ENCODE measurements at places on chromosomes 5 and 9. TPM values are rescaled to one million over a fixed set of nuclear protein-coding genes. Genes with fewer than 3 reads are reported as not detected.

GRCh38 chr9:104747245-104747564 lies 278 bp upstream of the NIPSNAP3A start:
- DNase-seq: no peak
- peak overlapping the region; percentile 94 for H3K4me3 ChIP-seq

DNA sequence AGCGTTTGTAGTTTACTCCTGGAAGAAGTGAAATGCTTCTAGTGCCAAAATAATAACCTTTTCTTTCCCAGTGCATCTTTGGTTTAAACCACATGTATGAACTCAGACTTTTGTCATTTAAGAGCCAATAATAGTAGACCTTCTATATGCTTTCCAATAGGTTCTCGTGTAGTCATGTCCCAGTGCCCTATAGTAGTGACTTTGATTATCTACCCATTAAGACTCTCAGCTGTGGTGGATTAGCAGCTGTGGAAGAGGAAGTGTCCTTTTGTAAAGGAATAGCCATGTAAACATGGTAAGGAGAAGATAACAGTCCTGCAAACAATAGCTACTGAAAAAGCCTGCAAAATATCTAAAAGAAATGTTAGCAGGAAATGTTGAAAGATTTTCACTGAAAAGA lies 765.3 kb downstream of the MTRR start:
- DNase-seq: no peak
- H3K36me3 ChIP-seq: no peaks in the 10 kb centered on the region
- H3K27me3 ChIP-seq: no peaks in the 10 kb centered on the region
- H3K4me3 ChIP-seq: no peak overlapping the region
- H3K27ac ChIP-seq: no peak overlapping the region

DNA sequence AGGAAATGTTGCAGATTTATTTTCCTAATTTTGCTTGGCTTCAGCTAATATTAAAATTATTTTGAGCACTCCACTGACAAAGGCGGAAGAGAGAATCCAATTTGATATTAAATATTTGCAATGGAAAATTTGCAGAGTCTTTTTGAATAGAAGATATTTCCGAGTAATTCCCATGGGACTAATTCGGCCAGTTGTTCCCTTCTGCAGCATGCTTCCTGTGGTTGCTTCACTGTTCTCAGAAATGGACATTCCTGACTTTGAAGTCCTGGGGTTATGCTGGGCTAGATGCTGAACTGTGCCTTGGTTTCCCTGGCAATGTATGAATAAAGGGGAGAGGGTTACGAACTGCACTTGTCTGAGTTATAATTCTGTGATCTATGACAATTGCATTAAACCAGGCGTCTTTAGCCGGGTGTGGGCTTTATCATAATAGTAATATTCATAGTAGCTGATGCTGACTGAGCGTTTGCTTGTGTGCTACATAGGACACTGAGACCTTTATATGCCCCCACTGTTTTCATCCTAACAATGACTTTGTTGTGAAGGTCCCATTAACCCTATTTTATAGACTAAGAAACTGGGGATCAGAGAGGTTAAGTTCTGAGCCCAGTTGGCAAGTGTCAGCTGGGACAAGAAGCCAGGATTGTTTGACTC lies 114.5 kb upstream of the SPRY4 start:
- peaks cover 15% of the 10 kb centered on the region for H3K4me1 ChIP-seq
- DNase-seq: no peak
- no peak overlapping the region for H3K4me3 ChIP-seq
- no peak overlapping the region for H3K27ac ChIP-seq

GRCh38 chr5:54874337-54875021 lies 110.9 kb downstream of the ESM1 start:
- DNase-seq: no peak
- no peak overlapping the region for H3K27ac ChIP-seq
- no peak overlapping the region for H3K4me3 ChIP-seq
- H3K36me3 ChIP-seq: no peaks in the 10 kb centered on the region
- no peaks in the 10 kb centered on the region for H3K4me1 ChIP-seq

GRCh38 chr5:80141147-80141671 lies 106.1 kb downstream of the THBS4 start:
- no peak for DNase-seq
- H3K4me3 ChIP-seq: no peak overlapping the region
- no peaks in the 10 kb centered on the region for H3K27me3 ChIP-seq
- peaks cover 6% of the 10 kb centered on the region for H3K4me1 ChIP-seq
- peak overlapping the region; percentile 82 for H3K27ac ChIP-seq

GRCh38 chr5:179166171-179166885 lies 106.2 kb downstream of the ZNF354C start:
- H3K27me3 ChIP-seq: no peaks in the 10 kb centered on the region

DNA sequence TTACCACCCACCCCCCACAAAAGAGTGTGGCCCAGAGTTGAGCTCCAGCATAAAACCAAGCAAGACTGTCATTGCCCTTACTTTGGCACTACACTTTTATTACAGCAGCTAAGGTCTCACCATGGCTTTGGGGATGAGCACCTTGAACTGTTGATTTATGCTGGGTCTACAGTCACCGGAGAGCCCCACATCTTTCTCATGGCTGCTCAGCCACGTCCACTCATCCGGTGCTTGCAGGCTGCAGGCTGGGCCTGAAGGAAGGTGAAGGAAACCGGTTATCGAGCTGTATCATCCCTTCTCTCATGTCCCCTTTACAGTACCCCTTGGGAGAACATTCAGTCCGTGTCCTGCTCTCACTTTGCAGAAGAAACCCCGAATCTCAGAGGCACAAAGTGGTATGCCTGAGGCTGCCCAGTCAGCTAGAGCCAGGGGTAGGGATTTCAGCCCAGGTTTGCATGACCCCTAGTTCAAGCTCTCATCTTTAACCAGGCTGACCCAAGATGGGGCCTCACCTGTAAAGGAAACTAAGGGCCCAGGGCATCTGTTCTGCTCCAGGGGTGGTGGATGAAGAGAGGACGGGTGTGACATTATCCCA lies 11.6 kb downstream of the TMOD1 start:
- H3K36me3 ChIP-seq: peaks cover 3% of the 10 kb centered on the region
- no peak overlapping the region for H3K4me3 ChIP-seq
- H3K4me1 ChIP-seq: peaks cover 8% of the 10 kb centered on the region
- DNase-seq: no peak

GRCh38 chr9:93951655-93952118 lies 3.5 kb downstream of the BARX1 start:
- no peak for DNase-seq
- H3K36me3 ChIP-seq: no peaks in the 10 kb centered on the region
- peaks cover 94% of the 10 kb centered on the region for H3K27me3 ChIP-seq

GRCh38 chr5:111961862-111962261 lies 204.9 kb upstream of the NREP start:
- H3K36me3 ChIP-seq: no peaks in the 10 kb centered on the region
- H3K27ac ChIP-seq: no peak overlapping the region
- H3K4me1 ChIP-seq: no peaks in the 10 kb centered on the region
- H3K27me3 ChIP-seq: no peaks in the 10 kb centered on the region
- no peak for DNase-seq

DNA sequence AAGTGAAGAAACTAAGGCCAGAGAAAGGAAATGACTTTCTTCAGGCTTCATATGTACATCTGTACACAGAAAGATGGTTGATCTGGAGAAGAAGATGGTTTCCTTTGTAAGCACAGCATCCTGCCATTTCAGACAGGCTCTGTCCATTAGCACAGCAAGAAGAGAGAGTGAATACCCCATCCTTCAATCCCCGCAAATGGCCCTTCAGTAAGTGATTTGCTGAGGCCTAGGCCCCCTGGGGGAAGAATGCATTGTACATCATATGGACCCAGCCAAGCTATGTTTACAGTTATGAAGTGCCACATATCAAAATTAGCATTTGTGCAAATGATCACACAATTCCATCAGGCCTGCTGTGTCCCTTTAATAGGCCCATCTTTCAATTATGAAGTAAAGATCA lies 657.4 kb downstream of the BRINP1 start:
- no peaks in the 10 kb centered on the region for H3K4me1 ChIP-seq
- DNase-seq: no peak
- H3K27ac ChIP-seq: no peak overlapping the region
- H3K4me3 ChIP-seq: no peak overlapping the region

- no peak overlapping the region for H3K27ac ChIP-seq
- no peaks in the 10 kb centered on the region for H3K4me1 ChIP-seq
- no peak overlapping the region for H3K4me3 ChIP-seq
- H3K27me3 ChIP-seq: no peaks in the 10 kb centered on the region
Measured at GRCh38 chr9:20518737-20519136, 103.6 kb downstream of the MLLT3 start.

GRCh38 chr9:123039617-123040219 lies 6.3 kb downstream of the GPR21 start:
- no peak for DNase-seq
- H3K27me3 ChIP-seq: no peaks in the 10 kb centered on the region
- H3K4me3 ChIP-seq: no peak overlapping the region

DNA sequence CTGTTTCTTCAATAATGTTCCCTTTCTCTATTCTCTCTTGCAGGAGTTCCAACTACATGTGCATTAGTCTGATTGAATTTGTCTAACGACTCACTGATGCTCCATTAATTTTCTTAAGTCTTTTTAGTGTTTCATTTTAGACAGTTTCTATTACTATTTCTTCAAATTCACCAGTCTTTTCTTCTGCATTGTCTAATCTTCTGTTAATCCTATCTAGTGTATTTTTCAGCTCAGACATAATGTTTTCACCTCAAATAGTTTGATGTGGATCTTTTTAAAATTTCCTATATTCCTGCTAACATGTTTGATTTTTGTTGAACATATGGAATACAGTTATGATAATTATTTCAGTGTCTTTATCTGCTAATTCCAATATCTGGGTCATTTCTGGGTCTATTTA lies 21.7 kb upstream of the BICD2 start:
- no peak overlapping the region for H3K27ac ChIP-seq
- H3K4me1 ChIP-seq: no peaks in the 10 kb centered on the region
- H3K36me3 ChIP-seq: no peaks in the 10 kb centered on the region
- DNase-seq: no peak
- H3K27me3 ChIP-seq: no peaks in the 10 kb centered on the region

DNA sequence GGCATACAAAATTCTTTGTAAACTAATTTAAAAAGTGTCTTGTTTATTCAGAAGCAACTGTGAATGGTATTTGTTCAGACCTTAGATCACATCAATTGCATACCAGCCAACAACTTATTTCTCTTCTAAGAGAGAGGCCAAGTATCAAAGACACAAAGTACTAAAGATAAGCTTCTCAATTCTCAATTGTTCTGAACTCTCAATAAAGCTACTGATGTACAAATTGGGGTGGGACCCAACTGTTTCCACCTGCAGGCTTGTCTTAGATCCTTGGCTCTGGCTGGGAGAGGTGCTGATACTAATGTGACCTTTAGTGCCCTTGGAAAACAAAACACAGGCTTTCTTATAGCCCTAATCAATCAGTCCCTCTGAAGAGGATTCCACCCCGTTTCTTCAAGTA lies 22.1 kb downstream of the XRCC4 start:
- H3K27me3 ChIP-seq: no peaks in the 10 kb centered on the region
- H3K36me3 ChIP-seq: no peaks in the 10 kb centered on the region
- no peak overlapping the region for H3K27ac ChIP-seq
- no peak for DNase-seq
- H3K4me3 ChIP-seq: no peak overlapping the region

Gene EIF4EBP3
- polyA plus RNA-seq: 6.9 TPM

Gene CSF1R
- 66.5 TPM for polyA plus RNA-seq

Gene HMGCR
- 114 TPM for polyA plus RNA-seq

Gene ECSCR
- 25.4 TPM for polyA plus RNA-seq

Gene SLC6A19
- polyA plus RNA-seq: 0.39 TPM

Gene PCDHB6
- polyA plus RNA-seq: 5.4 TPM

Gene PCDHA4
- 8.7 TPM for polyA plus RNA-seq

Gene HSDL2
- polyA plus RNA-seq: 47.7 TPM

Gene RORB
- 8.7 TPM for polyA plus RNA-seq

Gene ANXA1
- 55.9 TPM for polyA plus RNA-seq

All from spinal cord (tissue), 10 donors.